ENCODE measurements at places on chromosomes 2 and 18. TPM values are rescaled to one million over a fixed set of nuclear protein-coding genes. Genes with fewer than 3 reads are reported as not detected.

DNA sequence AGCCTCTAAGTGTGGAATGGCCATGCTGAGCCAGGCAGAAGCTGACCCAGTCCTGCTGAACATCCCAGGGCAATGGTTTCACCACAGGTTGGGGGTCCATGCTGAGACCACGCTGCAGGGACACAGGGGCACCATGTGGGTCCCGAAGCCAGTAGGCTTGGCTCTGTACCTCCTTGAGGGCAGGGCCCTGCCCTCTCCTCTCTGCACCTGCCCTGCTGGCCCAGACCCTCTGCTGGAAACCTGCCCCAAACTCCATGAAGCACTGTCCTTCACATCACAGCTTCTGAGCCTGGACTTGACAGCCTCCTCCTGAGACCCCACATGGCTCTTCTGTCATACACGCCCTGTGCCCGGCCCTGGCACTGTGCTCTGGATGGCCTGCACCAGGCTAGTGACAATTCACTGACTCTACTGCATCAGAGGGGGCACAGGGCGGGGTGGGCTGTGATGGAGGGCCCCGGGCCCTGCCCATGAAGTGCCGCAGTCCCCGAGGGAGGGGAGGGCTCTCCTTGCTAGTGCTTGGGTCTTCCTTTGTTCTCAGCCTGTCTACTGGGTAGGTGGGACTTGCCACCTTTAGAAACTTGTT lies 24.7 kb downstream of the HS6ST1 start:
- no peaks in the 10 kb centered on the region for H3K27me3 ChIP-seq
- H3K36me3 ChIP-seq: no peaks in the 10 kb centered on the region
- no peak for DNase-seq
- no peaks in the 10 kb centered on the region for H3K4me1 ChIP-seq
- H3K27ac ChIP-seq: no peak overlapping the region
- H3K4me3 ChIP-seq: no peak overlapping the region

DNA sequence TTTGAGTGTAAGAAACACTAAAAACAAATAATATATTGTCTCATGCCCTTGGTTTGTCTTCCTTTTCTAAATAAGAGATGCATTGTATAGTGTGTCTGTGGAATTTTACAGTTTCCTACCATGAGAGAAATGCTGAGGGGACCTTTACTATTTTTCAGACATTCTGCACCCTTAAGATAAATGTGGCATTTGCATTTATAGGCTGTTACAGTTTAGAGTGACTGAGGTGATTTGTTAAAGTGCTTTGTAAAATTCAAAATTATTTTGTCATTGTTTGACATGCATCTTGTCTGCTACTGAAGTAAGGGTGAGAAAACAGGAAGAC lies 78.9 kb upstream of the ZSWIM2 start:
- no peaks in the 10 kb centered on the region for H3K4me1 ChIP-seq
- H3K4me3 ChIP-seq: no peak overlapping the region
- H3K27ac ChIP-seq: no peak overlapping the region
- no peaks in the 10 kb centered on the region for H3K36me3 ChIP-seq

- no peak for DNase-seq
- H3K27me3 ChIP-seq: peaks cover 7% of the 10 kb centered on the region
- no peak overlapping the region for H3K4me3 ChIP-seq
- H3K4me1 ChIP-seq: peaks cover 2% of the 10 kb centered on the region
Measured at GRCh38 chr2:27105981-27106380, 12.9 kb downstream of the CGREF1 start.

DNA sequence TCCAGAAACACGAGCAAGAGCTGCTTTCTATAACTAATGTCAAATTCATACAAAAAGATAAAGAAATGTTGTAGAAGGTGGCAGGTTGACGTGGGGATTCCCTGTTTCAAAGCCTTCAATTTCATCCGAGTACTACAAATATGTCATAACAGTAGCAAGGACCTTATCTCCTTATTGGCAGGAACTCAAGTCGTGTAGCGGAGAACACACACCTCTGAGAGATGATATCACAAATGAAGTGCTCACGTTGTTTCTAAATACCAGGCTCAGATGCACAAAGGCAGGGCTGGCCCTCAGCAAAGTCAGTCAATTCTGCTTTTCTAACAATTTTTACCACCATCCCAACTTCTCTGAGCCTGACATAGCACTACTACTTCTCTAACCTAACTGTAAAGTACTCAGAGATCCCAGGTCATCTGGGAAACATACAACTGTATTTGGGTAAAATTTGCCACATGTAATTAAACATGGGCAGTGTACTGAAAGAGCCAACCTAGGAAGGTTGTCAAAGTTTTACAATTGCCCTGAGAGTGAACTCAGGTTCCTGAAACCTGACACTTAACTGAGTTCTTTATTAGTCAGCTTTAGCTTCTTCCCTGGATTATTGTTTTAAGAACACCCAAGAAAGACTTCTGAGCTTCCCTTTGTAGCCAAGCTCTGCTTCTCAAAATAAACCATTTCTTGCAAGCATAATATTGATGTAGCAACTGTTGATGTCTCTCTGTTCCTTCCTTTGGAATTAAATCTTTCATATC lies 813.7 kb upstream of the ACVR2A start:
- no peaks in the 10 kb centered on the region for H3K4me1 ChIP-seq
- no peak for DNase-seq

DNA sequence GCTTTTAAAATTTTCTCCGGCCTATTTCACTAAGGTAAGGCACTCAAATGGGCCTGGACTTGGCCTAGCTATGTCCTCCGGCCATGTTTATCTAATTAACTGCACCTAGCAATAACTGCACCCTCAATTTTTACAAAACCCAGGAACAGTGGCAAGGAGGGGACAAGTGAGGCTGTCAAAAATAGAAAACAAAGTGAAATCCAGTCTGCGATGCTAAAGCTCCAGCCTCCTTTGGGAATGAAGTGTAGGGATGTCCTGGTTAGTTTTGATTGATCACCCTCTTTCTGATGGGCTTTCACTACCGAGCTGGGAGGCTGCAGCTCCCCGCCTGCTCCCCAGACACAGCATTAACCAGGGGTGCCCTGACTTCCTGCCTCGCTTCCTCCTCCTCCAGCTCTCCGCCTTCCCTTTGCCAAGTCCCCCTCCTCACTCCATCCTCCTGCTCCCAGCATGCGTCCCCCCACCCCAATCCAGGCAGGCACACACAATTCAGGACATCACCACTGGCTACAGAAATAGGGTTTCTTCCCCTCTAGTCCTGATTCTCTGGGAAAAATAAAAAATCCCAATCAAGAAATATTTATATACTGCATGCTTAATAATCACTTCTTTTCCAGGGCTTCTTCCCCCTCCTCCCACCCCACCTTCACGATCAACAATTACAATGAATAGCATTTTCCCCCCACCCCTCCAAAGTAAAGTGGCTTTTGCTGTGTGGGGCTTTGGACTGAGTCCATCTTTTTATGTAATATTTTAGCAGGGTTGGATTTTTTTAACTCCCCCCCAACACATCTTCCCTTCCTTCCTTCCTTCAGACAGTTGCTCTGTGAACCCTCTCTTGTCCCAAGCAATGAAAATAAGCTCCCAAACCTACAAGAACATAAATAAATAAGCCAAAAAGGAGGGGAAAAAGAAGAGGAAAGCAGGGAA lies 3.3 kb upstream of the POU3F3 start:
- no peak overlapping the region for H3K27ac ChIP-seq
- peaks cover 84% of the 10 kb centered on the region for H3K27me3 ChIP-seq
- peaks cover 13% of the 10 kb centered on the region for H3K36me3 ChIP-seq

- no peak overlapping the region for H3K27ac ChIP-seq
- no peak overlapping the region for H3K4me3 ChIP-seq
- no peak for DNase-seq
- H3K4me1 ChIP-seq: no peaks in the 10 kb centered on the region
- H3K27me3 ChIP-seq: no peaks in the 10 kb centered on the region
Measured at GRCh38 chr18:43067570-43067969, 47.9 kb downstream of the RIT2 start.

DNA sequence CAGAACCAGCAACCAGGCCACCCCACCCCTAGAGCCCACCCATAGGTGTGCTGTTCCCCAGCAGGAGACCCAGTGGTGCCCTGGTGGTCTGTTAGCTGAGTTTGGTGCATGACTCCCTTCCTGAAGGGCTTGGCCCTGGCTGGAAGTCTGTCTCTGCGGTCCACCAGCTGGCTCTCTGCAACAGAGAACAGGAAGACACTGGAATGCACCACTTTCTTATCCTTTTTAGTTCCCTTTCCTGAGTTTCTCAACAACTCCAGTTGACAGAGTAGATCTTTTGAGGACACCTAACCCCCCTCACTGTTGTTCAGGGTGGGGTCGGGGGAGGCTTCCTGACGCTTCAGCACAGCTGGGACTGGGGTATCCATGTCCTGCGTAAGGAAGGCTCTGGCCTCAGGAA lies 11.9 kb upstream of the RPL37A start:
- H3K4me3 ChIP-seq: no peak overlapping the region
- H3K4me1 ChIP-seq: peaks cover 4% of the 10 kb centered on the region
- no peaks in the 10 kb centered on the region for H3K27me3 ChIP-seq
- peaks cover 9% of the 10 kb centered on the region for H3K36me3 ChIP-seq
- no peak for DNase-seq

- H3K4me1 ChIP-seq: no peaks in the 10 kb centered on the region
- H3K36me3 ChIP-seq: no peaks in the 10 kb centered on the region
- no peak overlapping the region for H3K27ac ChIP-seq
- no peak for DNase-seq
Measured at GRCh38 chr2:214649440-214650205, 159.9 kb downstream of the BARD1 start.

DNA sequence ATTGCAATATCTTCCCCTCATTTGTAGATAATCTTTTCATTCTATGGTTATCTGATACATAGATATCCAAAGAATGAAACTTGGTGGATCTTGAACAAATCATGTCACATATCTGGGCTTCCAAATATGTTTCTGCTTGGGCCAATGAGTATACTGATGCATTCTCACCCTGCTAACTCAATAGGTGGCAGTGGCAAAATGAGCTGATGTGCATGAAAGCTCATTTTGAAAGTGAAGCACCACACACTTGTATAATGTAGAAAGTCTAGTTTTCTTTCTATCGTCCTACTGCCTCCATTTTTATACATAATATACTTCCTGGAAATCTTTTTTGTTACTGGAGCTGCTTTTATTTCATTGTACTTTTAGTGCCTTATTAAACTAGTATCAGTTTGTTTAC lies 208.2 kb downstream of the PRKCE start:
- no peak overlapping the region for H3K4me3 ChIP-seq
- no peak for DNase-seq
- peak overlapping the region; percentile 93 for H3K27ac ChIP-seq
- H3K4me1 ChIP-seq: peaks cover 61% of the 10 kb centered on the region
- no peaks in the 10 kb centered on the region for H3K27me3 ChIP-seq

DNA sequence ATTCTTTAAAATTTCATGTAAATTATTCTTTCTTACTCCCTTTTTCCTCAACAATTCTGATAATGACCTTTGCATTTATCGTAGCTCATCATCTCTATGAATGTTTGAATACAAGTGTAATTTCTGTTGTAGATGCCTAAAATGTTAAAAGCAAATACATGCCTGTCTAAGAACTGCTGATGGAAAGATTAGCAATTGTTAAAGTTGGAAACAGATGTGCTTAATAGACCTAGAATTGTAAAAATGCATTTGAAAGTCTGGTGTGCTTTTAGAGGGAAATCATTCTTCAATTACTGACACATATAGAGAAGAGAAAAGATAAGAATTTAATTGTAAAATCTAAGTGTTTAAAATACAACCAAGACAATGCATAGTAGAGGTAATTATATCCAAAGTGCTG lies 50.4 kb downstream of the CCDC102B start:
- DNase-seq: no peak
- no peaks in the 10 kb centered on the region for H3K4me1 ChIP-seq
- no peaks in the 10 kb centered on the region for H3K27me3 ChIP-seq
- no peak overlapping the region for H3K27ac ChIP-seq

DNA sequence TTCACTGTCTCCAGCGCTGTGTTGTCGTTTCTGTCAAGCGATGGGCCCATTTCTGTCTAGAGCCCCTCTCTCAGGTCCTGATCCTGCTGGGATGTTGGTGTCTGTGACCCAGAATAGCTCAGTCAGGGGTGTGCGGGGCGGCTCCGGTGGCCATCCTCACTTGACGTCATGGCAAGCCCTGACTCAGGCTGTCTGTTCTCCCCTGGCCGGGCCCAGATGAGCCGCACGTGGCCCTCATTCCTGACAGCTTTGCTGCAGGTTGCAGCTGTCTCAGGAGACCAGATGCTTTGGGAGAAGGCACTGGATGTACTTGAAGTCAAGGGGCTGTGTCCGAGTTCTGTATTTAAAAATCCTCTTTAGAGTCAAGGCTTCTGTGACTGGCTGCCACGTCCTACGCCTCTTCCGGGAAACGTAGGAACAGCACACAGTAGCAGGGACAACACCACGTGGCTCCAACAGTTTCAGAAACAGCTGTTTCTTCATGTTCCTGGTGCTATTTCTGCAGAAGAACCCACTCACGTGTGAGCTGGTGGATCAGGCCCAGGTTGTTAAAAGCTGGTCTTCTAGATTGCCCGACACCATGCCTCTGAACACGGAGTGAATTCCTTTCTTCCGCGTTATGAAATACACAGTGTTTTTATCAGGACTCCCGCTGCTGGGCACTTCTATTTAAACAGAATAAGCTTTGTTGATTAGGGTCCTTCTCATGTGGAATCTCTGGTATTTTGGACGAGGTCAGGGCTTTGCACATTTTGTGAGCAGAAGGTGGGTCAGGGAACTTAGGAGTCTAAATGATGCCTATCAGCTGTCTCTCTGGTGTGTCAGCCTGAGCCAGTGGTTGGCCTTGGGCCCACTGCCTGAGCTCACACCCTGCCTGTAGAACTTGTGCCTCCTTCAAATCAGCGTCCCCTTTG lies 28.3 kb upstream of the NTSR2 start:
- peaks cover 6% of the 10 kb centered on the region for H3K4me1 ChIP-seq
- no peak for DNase-seq
- H3K27ac ChIP-seq: no peak overlapping the region
- no peak overlapping the region for H3K4me3 ChIP-seq
- H3K27me3 ChIP-seq: peaks cover 2% of the 10 kb centered on the region
- H3K36me3 ChIP-seq: no peaks in the 10 kb centered on the region

DNA sequence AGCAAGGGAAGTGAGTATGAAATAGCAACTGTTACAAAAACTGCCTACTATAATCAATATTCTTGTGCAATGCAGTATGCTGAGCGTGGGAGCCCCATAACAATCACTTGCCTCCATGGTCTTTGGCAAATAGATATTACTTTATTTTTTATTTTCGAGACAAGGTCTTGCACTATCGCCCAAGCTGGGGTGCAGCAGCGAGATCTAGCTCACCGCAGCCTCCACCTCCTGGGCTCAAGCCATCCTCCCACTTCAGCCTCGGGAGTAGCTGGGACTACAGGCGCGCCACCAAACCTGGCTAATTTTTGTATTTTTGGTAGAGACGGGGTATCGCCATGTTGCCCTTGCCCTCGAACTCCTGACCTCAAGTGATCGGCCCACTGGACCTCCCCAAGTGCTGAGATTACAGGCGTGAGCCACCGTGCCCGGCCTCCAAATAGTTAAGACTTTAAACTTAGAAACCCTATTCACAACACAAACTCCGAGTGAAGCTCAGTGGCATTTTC lies 1.2 kb upstream of the CCNT2 start:
- H3K4me3 ChIP-seq: peak overlapping the region; percentile 98
- H3K27me3 ChIP-seq: peaks cover 6% of the 10 kb centered on the region
- peak; percentile 30 for DNase-seq
- H3K27ac ChIP-seq: peak overlapping the region; percentile 97
- peaks cover 25% of the 10 kb centered on the region for H3K4me1 ChIP-seq

GRCh38 chr18:11105463-11105862 lies 43.9 kb downstream of the PIEZO2 start:
- H3K27ac ChIP-seq: no peak overlapping the region
- H3K36me3 ChIP-seq: no peaks in the 10 kb centered on the region
- no peak for DNase-seq
- H3K27me3 ChIP-seq: no peaks in the 10 kb centered on the region
- H3K4me1 ChIP-seq: no peaks in the 10 kb centered on the region
- no peak overlapping the region for H3K4me3 ChIP-seq

Gene IL1R2
- not detected for total RNA-seq

Gene ATP8B1
- 0.16 TPM for total RNA-seq

Gene OR6B2
- not detected for total RNA-seq

Gene CPLX4
- total RNA-seq: not detected

Gene GNAL
- not detected for total RNA-seq

Gene RSAD2
- total RNA-seq: 74.5 TPM

Gene C2orf66
- 0.13 TPM for total RNA-seq

Gene DSG4
- not detected for total RNA-seq

Gene CIB4
- not detected for total RNA-seq
